ENCODE measurements at places on chromosomes 5 and 9. TPM values are rescaled to one million over a fixed set of nuclear protein-coding genes. Genes with fewer than 3 reads are reported as not detected.

JAKMIP2 gene
- polyA plus RNA-seq: 46.3 TPM

FOXD4 gene
- 2.3 TPM for polyA plus RNA-seq

LRSAM1 gene
- polyA plus RNA-seq: 21.6 TPM

MUSK gene
- polyA plus RNA-seq: not detected

ARHGEF39 gene
- polyA plus RNA-seq: 0.51 TPM

PCDHA9 gene
- polyA plus RNA-seq: 0.56 TPM

TMOD1 gene
- 0.22 TPM for polyA plus RNA-seq

CNTNAP3 gene
- 7.6 TPM for polyA plus RNA-seq

PDE6A gene
- not detected for polyA plus RNA-seq

MARCHF3 gene
- polyA plus RNA-seq: 3.9 TPM

SPATA6L gene
- polyA plus RNA-seq: 0.89 TPM

PLCXD3 gene
- polyA plus RNA-seq: 6.6 TPM

COL15A1 gene
- 3.4 TPM for polyA plus RNA-seq

KIF4B gene
- not detected for polyA plus RNA-seq

ISOC1 gene
- polyA plus RNA-seq: 30.6 TPM

PAEP gene
- not detected for polyA plus RNA-seq

Measured in neural cell (in vitro differentiated cells).